ENCODE measurements at places on chromosomes 7 and 10.

GRCh38 chr7:148286150-148286549, 304.4 kb upstream of the C7orf33 start:
- DNase-seq = no peak

GRCh38 chr7:3149231-3149995, 105.7 kb upstream of the CARD11 start:
- no peak for DNase-seq

DNA sequence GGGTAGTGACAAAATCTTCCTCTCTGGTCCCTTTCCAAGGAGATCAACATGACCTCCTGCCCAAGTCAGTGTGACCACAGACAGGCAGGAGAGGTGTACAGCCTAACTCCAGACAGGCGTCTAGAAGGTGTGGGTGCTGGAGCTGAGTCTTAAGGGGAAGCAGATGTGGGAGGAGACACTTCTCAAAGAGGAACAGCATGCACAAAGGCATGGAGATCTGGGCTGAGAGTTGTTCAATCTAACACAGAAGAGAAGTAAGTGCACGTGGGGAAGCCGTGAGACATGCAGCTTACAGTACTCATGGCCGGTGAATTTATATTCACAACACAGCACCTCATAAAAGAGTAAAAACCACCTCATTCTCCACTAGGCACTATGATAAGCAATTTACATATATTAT, 23.8 kb upstream of the GSDME start:
- no peak for DNase-seq

DNA sequence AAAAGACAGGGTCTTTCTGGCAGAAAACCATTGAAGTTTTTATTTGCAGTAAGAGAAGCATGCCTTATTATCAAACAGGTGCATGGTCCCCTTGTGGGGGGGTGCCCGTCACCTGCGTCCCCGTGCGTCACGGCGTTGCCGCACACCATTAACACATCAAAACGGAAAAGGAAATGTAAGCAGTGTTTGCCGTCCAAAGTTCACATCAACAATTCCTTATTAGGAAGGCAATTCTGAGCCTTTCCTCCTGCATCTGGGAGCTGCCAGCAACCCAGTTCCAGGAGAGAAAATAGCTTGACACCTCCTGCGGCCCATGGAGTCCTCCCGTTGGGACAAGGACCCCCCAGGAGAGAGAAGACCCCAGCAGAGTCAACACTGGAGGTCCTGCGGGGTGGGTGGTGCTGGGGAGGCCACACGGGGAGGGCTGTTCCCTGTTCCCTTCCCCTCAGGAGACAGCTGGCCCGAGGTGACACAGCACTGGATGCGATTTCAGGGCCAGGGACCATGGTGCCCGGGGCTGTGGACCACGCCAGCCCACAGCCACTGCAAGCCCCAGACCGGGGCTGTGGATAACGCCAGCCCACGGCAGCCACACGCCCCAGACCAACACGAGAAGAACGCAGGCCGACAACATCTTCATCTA, 39.5 kb downstream of the DIP2C start:
- no peak for DNase-seq

GRCh38 chr7:130901209-130901783, 167.3 kb upstream of the KLF14 start:
- DNase-seq = no peak

DNA sequence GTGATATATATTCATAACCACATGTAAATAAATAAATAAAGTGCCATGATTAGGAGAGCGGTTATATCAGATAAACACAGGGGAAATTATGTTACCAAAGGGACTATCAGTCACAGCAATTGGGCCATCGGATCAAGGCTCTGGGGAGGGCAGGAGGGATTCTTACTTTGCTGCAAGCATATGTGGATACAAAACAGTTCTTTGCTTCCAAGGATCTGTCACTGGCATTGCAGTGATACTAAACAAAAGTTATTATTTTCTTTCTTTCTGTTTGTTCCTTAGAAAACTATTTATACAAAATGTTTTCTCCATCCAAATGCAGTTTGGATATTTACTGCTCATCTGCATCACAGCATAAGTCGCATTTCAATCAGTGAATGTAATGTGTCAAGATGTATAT, 188.4 kb upstream of the MGMT start:
- no peak for DNase-seq

Measured in GM12865 (cell line).